ENCODE measurements at places on chromosomes 13 and 19.

- DNase-seq: peak; percentile 94
These were observed 151.7 kb downstream of the DCLK1 start for GRCh38 chr13:35979361-35979951.

- no peak for DNase-seq
These were observed 61.4 kb downstream of the RNASEH2B start for GRCh38 chr13:50970956-50971355.

DNA sequence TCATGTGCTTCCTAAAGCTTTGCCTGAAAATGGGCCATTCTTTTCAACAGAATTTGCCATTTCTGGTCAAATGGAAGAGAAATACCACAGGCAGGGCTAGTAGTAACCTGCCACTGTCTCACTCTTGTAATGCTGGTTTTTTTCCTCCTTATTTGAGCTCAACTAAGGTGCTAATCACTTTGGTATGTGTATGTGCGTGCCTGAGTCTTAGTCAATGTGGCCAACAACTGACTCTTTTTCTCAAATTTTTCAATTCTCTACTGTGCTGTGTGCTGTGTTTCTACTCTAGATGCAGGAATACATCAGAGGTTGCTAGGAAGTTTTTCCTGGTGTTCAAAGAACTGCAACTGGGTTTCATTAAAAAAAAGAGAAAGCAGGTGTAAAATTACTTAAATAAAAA lies 870.2 kb downstream of the EFNB2 start:
- no peak for DNase-seq

DNA sequence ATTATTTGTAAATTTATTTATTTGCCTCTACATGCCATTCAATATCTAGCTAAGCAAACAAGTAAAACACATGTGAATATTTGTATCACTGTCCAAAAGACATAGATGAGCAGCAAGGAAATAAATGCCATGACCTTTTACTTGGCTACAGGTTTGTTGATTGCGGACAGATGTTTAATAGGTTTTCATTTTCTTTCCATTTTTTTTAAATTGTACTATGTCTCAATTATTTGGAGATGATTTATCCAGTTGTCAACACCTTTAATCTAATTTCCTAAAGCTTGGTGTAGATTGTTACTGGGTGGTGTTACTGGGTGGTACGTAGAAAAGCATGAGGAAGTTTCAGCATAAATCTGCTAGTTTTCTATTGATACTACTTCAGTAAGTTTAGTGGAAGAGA lies 560.6 kb upstream of the SPRY2 start:
- DNase-seq: peak; percentile 66

DNA sequence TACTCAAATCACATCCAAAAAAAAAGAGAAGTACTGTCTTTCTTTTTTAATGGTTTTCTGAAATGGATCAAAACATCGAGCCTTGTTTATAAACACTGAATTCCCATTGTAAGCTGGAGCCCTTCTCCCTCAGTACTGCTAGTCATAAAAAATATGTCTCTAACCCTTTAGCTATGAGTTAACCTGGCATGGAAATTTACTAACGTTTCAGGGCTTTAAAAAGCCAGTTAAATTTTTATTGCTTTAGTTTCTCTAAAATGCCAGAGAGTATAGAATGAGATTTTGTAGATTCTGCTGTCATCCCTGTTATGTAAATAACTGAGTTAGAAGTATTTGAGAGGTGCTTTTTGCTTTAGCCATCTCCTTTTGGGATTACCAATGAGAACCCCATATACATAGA lies 528.3 kb downstream of the EFNB2 start:
- no peak for DNase-seq

DNA sequence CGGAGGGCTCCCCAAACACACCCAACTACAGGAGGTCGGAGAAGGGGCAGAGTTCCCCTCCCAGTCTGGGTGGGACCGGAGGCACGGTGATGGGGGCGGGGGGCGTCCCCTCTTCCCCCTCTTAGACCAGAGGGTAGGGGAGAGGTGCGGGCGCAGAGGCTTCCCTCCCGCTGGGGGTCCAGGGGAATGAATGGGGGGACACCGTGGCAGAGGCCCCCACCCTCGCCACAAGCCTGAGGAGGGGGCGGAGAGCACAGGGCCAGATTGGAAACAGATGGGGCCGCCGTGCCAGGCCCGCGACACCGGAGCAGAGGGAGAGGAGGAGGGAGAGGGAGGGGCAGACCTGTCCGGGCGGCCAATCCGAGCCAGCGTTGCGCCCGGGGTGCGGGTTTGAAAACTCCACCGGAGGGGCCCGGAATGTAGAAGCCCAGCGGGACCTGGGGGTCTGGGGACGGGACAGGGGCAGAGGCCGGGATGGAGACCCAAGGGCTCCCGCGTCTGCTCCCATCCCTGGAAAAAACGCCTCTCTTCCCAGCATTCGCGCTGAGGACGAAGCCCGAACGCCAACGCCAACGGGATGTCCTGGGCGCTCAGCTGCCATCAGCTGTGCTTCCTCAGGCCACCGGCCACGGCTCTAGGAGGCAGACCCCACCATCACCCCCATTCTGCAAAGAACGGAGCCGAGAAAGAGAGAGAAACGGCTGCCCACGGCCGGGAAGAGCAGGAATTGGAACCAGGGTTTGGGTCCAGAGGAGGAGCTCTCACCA lies 46.8 kb downstream of the PTPRS start:
- DNase-seq: peak; percentile 52

GRCh38 chr13:79468819-79469218 lies 12.1 kb upstream of the NDFIP2 start:
- DNase-seq: no peak

GRCh38 chr19:47765523-47766358 lies 12.8 kb upstream of the SELENOW start:
- no peak for DNase-seq

DNA sequence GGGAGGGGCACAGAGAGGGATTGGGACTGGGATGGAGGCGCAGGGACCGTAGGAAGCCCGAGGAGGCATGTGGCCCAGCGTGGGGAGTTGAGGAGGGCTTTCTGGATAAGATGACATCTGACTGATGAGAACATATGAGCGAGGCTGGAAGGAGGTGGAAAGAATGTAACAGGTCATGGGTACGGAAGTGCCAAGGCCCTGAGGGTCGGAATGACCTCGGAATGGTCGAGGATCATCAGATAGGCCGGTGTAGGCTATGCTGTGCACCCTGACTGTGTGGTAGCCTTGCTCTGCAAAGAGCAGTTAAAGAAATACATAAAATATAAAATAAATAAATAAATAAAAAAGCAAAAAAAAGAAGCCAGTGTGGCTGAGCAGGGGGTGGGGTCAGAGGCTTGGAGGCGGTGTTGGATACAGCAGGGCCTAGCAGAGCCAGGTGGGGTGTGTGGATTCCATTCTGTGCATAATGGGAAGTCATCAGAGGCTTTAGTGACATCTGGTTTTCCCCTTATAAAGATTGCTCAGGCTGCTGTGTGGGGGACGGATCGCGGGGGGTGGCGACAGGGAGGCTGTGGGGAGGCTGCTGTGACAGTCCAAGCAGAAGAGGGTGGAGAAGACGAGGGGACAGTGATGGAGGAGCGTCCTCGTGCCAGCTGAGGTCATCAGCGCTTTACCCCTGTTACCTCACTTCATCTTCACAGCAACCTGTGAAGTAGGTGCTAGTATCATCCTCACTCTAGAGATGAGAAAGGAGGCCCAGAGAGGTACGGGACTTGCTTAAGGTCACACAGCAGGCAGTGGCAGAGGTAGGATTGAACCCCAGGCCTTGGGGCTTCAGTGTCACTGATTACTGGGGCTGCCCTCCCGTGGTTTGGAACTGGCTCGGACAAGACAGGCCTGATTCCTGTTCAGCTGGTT lies 5.0 kb downstream of the PAK4 start:
- DNase-seq: peak; percentile 77

- no peak for DNase-seq
These were observed 36.1 kb upstream of the PDCD5 start for GRCh38 chr19:32544917-32545316.

DNA sequence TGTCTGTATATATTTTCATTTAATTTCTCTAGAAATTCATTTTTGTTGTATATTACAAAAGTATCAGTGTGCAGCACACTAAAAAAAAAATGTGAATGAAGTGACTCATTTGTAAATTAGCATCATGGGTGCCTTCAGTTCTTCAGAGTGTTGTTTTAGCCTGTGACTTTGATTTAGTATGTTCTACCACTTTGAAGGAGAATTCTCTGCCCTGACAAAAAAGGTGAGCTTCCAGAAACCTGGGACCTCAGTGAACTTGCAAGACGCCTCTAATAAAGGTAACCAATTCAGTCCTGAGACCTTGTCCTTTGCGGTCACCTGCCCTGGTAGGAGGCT lies 2.4 kb downstream of the METTL21C start:
- DNase-seq: no peak

DNA sequence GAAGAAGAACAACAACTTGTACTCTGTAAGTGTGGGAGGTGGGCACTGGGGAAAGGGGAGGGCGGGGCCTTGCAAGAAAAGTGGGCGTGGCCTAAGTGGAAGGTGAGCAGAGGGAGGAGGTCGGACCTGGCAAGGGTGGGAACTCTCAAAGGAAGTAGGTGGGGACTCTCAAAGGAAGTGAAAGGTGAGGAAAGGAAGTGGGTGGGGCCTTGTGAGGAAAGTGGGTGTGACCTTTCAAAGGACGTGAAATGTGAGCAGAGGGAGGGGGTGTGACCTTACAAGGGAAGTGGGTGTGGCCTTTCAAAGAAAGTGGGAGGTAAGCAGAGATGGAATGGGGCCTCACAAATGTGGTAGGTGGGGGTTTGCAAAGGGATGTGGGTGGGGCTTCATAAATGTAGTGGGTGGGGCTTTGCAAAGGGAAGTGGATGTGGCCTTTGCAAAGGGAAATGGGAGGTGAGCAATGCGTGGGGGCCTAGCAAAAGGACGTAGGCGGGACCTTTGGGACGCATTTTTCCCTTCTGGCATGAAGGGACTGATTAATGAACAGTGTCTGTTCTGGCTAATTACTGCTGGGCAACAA lies 25.9 kb downstream of the ACSBG2 start:
- DNase-seq: no peak

- peak; percentile 98 for DNase-seq
These were observed at the start of gene DOHH for GRCh38 chr19:3500429-3501101. DOHH (minus strand) TSS chr19:3500674; CDS start chr19:3496814, 3,860 bp downstream.

- no peak for DNase-seq
These were observed 7.5 kb upstream of the B3GLCT start for GRCh38 chr13:31192306-31192705.

GRCh38 chr19:55504252-55504603 lies 16.0 kb downstream of the SSC5D start:
- no peak for DNase-seq

DNA sequence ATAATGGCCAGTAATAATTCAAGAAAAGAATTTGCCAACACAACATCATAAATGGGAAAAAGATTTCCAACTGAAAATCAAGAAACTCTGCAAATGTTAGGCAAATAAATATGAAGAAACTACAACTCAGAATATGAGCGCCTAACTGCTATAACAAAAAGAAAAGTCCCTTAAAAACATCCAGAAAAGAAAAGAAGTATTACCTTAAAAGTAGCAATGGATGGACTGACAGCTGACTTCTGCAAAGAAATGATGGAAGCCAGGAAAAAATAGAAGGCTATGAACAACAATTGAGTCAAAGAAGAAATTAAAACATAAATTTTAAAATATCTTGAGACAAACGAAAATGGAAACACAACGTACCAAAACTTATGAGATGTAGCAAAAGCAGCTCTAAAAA lies 482.3 kb upstream of the ZNF507 start:
- no peak for DNase-seq

DNA sequence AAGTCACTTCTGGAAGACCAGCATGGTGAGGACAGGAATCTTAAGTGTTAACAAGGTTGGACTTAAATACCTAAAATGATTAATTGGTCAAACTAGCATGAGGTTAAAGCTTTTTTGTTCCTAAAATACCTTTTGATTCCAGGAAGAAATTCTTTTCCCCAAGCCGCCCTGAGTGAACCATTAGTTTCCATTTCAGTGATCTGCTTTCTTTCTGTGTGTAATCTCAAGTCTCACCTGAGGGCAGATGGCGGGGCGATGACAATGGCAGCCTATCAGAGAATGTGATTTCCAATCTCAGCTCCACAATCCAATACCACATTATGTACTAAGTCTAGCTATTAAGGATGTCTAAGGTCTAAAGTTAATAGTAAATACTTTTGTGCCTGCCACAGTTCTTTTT lies 390.9 kb upstream of the SGCG start:
- DNase-seq: no peak

Data from hindlimb muscle (tissue), 1 donor.